Ureter (tissue), 1 donor: ENCODE measurements at places on chromosomes 2 and 18. TPM values are rescaled to one million over a fixed set of nuclear protein-coding genes. Genes with fewer than 3 reads are reported as not detected.

Gene DQX1
- total RNA-seq = 1.4 TPM

GRCh38 chr2:202609381-202610145 lies 25.2 kb upstream of the FAM117B start:
- DNase-seq = no peak

Gene MTLN
- 61.5 TPM for total RNA-seq

GRCh38 chr18:31821545-31822171 lies 61.0 kb upstream of the SLC25A52 start:
- DNase-seq = no peak

Gene KRTCAP3
- 52.9 TPM for total RNA-seq

DNA sequence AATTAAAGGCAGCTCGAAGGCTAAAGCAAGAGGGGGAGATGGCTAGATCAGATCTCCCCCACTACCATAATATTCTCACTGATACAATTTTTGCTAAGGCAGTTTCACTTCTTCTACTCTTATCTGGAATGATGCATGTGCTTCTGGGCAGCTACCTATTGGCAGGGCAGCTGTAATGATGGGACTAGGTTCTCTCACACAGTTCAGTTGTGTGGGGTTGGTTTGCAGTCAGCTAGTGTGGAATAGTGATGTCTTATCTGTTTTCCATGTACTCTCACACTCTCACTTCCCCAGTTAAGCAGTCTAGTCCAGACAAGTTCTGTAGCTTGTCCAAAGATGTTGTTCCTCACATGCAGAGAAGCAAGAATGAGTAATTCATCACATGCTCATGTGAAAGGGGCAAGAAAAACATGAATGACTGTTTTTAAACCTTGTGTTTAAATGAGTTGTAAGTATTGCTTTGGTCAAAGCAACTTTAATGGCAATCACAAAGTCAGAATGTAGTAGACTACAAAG lies 836.1 kb downstream of the CBLN2 start:
- no peak for DNase-seq

Gene NDC80
- total RNA-seq = 0.91 TPM

Gene RBM44
- total RNA-seq = 1.5 TPM

Gene BUB1
- total RNA-seq = 1.4 TPM

Gene BOLL
- total RNA-seq = not detected

Gene DSG4
- total RNA-seq = not detected

GRCh38 chr2:241678784-241679540 lies 7.7 kb downstream of the DTYMK start:
- no peak for DNase-seq

DNA sequence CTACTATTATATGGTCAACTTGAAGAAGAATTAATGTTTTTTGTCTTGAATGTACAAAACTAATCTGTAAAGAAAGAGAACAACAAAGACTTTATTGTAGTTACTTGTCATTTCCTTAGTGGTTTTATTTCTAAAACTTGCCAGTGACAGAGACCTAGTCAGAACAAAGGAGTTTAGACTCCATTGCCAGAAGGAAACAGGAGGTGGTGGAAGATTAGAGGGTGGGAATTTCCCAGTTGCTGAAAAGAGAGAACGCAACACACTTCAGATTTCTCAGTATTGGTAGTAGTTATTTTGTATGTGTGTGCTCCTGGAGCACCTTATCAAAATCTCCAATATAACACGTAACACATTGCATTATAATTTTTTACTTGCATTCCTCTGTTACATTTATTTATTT lies 81.4 kb downstream of the CDCA7 start:
- DNase-seq = no peak

Gene DSG2
- 93.1 TPM for total RNA-seq

- DNase-seq = no peak
Measured at GRCh38 chr2:148653437-148653836, 8.9 kb downstream of the EPC2 start.

Gene ALK
- total RNA-seq = 0.36 TPM

DNA sequence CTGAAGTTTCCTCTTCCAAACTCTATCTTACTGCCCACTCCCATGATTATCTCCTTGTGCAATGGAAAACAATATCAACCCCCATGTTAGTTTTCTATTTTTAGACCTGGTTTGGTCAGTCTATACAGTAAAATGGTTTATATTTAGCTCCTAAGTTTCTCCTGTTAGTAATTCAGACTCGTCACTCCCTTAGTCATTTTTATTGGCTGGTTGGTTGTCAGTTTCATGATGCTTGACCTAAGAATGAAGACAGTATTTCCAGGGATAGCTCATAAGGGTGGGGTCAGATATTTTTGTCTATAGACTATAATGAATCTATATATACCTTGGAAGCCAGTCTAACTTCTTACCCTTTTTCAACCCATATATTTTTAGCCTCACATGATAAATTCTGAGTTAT lies 61.4 kb upstream of the NEUROD1 start:
- no peak for DNase-seq

DNA sequence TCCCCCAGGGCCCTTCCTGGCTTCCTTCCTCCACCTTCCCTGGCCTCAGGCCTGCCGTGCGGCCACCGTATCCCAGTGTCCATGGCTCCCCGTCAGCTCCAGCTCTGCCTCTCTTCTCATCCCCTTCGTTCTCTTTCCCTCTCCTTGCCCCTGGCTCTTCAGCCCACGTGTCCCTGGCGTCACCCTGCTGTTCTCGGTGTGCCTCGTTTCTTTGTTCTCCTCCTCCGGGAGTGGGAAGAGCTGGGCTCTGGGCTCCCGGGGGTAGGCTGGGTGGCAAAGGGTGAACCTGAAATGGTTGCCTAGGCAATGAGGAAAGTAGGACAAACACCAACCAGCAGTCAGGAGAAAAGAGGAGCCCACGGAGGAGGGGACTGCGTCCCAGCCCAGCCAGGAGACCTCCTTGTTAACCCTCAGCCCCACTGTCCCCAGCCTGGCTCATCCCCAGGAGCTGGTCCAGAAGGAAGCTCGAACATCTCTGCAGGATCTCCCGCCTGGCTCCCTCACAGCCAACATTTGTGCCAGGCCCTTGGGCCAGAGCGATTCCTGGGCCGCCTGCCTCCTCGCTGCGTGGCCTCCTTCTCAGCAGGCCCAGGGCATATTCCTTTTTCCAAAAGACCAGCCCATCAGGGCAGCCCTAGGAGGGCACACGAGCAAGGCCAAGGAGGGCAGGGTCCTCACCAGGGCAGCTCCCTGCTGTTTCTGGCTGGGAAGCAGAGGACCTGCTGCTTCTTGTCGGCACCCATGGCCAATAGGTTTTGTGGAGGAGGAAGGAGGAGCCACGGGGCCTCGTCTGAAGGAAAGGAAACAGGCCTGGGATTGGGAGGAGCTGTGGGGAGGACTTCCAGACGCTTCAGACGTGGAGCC lies 30.9 kb upstream of the DNMT3A start:
- no peak for DNase-seq

Gene TRIM54
- 0.18 TPM for total RNA-seq

Gene ABHD1
- 0.78 TPM for total RNA-seq

DNA sequence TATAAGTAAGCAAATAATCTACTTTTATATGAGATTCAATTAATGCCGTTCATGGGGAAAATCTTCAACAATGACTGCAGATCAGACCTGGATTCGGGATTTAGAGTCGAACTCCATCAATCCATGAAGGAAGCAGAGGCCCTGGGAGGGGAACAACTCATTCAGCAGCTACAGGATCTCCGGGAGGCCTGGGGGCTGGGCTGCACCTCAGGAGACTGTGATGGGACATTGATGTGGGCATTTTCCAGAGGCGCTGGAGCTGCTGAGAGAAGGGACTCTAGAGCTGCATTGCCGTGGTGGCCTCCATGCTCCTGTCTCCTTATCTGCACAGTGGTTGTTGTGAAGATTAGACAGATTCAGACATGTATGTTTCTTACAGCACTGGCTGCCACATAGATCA lies 76.9 kb downstream of the MYT1L start:
- no peak for DNase-seq

Gene HIBCH
- total RNA-seq = 62.3 TPM

- no peak for DNase-seq
Measured at GRCh38 chr2:48048476-48049171, 142.3 kb upstream of the FBXO11 start.

- no peak for DNase-seq
Measured at GRCh38 chr2:135773917-135774316, 32.3 kb downstream of the UBXN4 start.

DNA sequence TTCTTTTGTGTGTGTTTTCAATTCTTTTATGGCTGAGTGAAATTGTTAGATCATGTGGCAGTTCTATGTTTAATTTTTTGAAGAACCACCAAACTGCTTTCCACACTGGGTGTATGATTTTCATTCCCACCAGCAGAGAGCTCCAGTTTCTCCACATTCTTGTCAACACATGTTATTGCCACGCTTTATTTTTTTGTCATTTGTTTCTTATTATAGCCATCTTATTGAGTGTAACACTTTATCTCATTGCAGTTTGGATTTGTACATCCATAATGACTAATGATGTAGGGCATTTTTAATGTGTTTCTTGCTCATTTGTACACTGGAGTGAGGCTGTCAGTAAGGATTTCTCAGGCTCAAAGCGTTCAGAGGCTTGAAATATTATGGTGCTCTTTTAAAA lies 184.2 kb downstream of the PIEZO2 start:
- DNase-seq = no peak

DNA sequence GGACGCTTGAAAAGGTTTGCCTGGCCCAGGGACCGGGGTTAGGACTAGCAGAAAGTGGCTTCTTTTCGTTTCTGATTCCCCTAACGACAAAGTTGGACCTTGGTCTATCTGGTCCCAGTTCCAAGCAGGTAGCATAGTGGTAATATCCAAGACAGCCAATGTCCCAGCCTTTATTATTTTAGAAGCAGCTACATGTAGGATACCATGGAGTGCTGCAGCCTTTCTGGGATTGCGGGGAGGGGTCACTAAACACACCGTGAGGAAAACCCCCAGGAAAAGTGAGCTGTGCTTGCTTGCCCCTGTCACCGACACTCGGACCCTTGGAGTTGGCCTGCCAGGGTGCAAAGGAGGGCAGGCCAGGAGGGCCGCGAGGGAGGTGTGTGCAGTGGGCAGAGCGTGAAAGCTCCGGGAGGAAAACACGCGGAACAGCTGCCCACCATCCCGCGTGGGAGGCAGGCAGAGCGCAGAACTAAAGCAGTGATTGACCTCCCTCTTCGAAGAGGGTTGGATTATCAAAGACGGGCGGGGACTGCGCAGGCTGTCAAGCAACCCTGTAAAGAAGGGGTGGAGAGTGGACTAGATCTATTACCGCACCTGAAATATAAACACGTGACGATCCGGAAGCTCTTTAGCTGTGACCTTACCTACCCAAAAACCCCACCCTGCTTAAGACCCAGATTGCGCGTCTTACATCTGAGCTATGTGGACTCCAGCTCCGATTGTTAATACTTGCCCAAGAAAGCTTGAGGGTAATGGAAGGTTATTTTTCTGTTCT lies 624 bp upstream of the MAP4K3 start:
- peak; percentile 51 for DNase-seq

Gene TGFA
- 17.8 TPM for total RNA-seq

DNA sequence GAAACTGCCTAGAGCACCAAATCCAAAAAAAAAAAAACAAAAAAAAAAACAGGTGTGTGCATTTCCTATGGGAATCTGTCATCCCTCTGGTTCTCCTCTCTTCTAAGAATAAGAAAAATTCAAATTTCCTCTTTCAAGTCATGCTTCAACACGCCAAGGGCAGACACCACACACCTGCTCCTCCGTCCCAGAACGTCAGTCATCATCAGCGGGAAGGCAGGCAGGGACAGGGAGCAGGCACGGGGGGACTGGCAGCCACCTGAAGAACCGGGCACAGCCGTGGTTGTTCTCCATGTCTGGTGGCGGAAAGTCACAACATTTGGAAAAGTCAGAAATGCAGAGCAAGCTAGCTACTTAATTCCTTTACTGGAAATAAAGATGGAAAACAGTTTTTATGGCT lies 214.8 kb downstream of the IKZF2 start:
- peak; percentile 48 for DNase-seq

DNA sequence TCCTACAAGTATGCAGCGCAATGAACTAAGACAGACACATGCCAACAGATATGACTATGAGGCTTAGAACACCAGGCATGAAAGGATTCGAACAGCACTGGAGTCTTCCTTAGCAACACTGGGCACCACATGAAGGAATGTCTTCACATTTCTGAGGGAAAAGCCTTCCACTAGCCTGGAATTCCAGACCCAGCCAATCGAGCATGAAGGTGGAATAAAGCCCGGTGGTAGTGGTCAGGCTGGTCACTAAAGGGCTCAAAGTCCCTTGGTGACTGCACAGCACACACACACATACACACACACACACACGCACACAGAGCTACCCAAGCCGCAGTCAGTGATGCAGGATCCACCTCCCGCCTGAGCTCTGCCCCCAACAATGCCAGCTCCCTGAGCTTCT lies 19.7 kb upstream of the SFXN5 start:
- DNase-seq = no peak

- no peak for DNase-seq
Measured at GRCh38 chr2:20093263-20094141, 42.1 kb upstream of the LAPTM4A start.

Gene ATP6V1B1
- total RNA-seq = 2.4 TPM

- no peak for DNase-seq
Measured at GRCh38 chr2:140063356-140063755, 1283.2 kb upstream of the NXPH2 start.

GRCh38 chr2:96859099-96859649 lies 1.4 kb upstream of the ANKRD39 start:
- DNase-seq = peak; percentile 56

GRCh38 chr2:26537069-26537825 lies 59.3 kb upstream of the OTOF start:
- DNase-seq = no peak

DNA sequence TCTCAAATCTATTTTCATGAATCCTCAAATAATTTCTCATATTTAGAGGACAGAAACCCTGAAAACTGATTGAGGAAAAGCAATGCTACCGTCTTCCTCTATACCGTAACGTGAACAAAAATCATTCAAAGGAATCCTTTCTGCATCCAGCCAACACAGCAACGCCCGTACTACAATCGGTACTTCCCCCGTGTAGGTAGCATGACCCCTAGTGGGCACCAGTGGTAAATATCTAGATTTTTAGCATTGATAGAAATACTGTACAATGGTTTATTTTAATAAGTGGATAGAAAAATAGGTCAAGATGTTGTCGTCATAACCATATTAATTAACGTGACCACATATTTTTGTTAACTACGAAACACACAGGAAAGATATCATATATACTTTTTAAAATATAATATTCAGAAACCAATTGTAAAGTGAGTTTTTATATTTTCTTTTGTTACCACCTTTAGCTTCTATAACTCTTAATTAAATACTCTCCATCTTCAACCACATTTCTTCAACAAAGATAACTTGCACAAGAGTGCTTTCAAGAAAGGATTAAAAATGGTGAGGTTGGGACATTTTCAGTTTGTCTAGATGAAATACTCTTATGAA lies 194.1 kb downstream of the SS18 start:
- no peak for DNase-seq

GRCh38 chr2:63053889-63054602 lies 3.4 kb downstream of the OTX1 start:
- DNase-seq = no peak

GRCh38 chr2:170712653-170713542 lies 2.2 kb upstream of the SP5 start:
- no peak for DNase-seq

Gene ERMN
- total RNA-seq = 0.70 TPM

DNA sequence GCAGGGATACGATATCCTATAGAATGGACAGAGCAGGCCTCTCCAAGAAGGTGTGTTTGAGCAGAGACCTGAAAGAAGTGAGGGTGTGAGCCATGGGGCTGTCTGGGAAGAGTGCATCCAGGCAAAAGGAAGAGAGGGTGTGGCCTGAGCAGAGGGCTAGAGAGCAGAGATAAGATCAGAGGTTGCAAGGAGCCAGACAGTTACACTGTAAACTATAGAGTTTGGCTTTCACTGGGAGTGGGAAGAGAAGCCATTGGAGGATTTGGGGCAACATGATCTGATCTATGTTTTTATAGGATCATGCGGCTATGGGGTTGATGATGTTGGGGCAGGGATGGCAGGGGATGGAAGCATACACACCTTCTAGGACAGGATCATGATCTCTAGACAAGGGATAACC lies 124.1 kb upstream of the MAP3K20 start:
- no peak for DNase-seq

Gene RESP18
- not detected for total RNA-seq
